ENCODE measurements at places on chromosomes 7 and 10.

DNA sequence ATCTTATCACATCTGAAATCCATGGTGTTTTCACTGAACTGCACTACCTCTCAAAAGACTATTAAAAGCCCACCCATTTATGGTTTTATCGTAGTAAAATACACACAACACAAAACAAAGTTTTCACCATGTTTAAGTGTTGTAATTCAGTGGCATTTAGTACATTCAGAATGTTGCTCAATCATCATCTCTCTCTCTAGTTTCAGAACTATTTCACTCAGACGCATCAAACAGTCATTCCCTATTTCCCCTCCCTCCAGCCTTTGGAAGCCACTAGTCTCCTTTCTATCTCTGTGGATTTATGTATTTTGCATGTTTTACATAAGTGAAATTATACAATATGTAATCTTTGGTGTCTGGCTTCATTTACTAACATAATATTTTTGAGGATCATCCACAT, 332.6 kb downstream of the TNS3 start:
- DNase-seq: no peak

DNA sequence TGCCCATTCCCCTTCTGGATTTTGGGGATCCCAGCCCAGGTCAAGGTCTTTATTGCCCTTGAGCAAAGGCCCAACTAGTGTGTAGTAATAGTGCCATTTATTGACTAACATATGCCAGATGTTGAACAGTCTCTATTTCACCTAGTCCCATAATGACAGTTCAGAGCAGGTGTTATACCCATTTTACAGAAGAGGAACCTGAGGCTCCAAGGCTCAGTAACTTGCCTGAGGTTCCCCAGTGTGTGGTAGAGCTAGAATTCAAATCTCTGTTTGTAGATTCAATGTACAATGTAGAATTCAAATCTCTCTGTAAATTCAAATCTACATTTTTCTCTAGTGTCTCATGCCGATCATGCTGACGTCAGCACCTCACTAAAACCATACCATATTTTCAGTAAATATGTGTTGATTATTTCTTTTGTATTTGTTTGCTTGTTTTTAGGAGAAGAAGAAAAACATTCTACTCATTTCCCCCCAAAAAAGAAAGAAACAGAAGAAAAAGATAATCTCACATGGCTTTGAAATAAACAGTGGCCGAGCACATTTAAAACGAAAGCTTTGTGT, 329.7 kb downstream of the PRPF18 start:
- DNase-seq: no peak

DNA sequence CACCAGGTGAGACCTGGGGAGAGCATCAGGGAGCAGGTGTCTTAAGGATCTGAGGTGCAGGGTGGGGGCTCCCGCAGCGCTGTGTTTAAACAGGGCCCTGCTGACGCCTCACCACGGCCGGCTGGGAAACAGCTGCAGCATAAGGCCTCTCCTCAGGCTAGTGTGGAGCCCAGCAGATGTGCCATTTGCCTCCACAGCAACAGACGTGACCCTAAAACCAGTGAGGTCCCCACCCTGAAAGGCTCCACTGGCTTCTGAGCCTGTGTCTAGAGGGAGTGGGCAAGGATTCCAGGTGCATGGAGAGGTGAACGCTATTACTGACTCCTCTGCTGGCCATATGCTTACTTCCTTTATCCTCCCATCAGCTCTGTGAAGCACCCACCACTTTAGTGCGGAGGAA, 47.8 kb downstream of the SYPL1 start:
- peak; percentile 77 for DNase-seq

DNA sequence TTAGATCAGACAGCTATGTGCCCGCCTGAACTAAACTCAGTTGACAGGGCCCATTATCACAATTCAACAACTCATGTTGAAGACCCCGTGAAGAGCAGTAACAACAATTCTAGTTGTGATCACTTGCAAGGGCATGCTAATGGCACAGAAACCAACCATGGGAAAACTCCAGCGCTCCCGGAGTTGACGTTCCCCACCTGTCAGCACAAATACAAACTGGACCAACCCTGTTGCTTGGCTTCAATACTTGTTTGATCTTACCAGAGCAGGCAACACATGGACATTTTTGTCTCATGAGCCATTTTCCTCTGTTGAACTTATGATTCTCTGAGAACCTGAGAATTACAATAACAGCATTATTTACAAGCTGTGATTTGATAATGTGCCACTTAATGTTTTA, 119.0 kb upstream of the LANCL2 start:
- no peak for DNase-seq

- no peak for DNase-seq
These were observed 58.4 kb upstream of the FGL2 start for GRCh38 chr7:77258014-77258413.

- no peak for DNase-seq
These were observed 100.9 kb upstream of the DPP6 start for GRCh38 chr7:153951316-153951715.

DNA sequence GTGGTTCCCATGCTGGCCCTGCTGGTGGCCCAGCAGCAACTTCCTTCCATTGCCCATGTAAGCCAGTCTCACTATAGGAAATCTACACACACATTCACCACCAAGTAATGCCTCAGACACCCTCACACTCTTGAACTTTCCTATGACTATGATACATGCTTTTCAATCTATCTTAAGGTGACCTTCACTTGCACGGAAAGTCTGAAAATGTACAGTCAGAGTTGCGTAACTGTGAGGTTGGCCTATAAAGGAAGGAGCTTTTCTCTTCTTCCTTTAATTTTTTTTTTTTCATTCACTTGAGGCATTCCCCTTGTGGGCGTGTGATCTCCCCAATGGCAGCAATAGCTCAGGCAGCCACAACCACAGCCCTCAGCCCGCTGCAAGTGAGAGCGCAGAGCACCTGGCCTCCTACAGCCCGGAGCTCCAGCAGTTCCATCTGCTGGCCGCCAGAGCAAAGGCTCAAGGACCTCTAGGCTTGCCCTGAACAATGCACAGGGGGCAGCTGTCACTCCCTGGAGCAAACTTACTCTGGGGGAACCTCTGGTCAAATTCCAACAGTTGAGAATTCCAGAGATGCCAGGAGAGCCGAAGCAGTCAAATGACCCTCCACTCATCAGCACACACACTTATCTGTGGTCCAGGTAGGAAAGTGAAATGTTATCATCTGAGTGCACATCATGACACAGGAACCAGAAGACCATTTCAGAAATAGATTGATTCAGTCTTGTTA, 123.1 kb upstream of the ADO start:
- DNase-seq: no peak

- no peak for DNase-seq
These were observed 245.3 kb upstream of the CELF2 start for GRCh38 chr10:10772411-10772810.

DNA sequence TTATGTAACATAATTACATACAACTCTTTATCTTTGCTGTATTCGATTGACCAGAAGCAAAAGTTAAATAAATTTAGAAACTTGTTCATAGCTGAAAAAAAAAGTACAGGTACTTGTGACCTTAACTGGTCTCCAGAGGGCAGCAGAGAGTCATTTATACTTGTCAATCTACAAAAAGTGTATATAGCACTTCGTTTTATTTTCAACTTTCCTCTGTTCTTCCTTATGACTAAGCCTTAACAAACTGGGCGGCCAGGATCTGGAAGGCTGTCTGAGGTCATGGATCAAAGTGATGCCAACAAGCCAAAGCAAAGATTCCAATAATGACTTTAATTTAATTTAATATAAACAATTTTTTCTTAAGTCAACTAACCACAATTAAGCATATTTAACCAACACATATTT, 29.8 kb downstream of the C10orf67 start:
- DNase-seq: peak; percentile 13

- no peak for DNase-seq
These were observed 213.7 kb downstream of the GRID1 start for GRCh38 chr10:86152911-86153310.

- DNase-seq: no peak
These were observed 30.5 kb upstream of the SLF2 start for GRCh38 chr10:100882252-100882651.

- no peak for DNase-seq
These were observed 7.8 kb upstream of the PANK1 start for GRCh38 chr10:89652806-89653370.

DNA sequence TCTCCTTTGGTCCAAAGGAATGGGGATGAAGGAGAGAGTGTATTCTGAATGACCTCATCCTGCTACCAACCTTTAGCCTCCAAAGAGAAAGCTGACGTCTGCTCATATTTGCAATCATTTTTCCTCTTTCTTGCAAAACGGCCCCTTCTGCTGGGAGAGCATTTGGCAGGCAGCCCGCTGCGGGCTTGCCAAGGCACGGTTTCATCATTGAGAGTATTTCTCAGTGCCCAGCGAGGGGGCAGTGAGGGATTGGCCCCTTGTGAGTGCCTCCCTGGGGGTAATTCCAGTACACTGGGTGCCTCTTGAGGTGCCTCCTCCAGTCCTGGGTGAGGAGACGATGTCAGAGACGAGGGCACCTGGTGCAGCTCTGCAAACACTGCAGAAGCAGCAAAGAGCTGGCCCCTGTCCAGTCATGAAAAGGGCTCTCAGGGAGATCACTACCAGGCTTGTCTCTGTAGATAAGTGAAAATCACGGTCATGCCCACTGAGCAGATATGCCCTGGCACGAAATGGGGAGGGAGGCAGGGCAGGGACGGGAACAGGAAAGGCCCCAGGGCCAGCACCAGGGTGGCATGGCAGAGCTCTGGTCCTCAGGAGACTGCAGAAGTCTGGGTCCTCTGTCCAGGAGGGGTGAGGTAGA, 48.7 kb upstream of the SHH start:
- peak; percentile 73 for DNase-seq

Measured in NCI-H345 (cell line).